Stimulated activated CD8-positive, alpha-beta memory T cell treated with anti-CD3 and anti-CD28 coated beads, Interleukin-15, amount 100 ng/mL, for 1 hour (primary cell): ENCODE measurements at places on chromosomes 11 and 22.

DNA sequence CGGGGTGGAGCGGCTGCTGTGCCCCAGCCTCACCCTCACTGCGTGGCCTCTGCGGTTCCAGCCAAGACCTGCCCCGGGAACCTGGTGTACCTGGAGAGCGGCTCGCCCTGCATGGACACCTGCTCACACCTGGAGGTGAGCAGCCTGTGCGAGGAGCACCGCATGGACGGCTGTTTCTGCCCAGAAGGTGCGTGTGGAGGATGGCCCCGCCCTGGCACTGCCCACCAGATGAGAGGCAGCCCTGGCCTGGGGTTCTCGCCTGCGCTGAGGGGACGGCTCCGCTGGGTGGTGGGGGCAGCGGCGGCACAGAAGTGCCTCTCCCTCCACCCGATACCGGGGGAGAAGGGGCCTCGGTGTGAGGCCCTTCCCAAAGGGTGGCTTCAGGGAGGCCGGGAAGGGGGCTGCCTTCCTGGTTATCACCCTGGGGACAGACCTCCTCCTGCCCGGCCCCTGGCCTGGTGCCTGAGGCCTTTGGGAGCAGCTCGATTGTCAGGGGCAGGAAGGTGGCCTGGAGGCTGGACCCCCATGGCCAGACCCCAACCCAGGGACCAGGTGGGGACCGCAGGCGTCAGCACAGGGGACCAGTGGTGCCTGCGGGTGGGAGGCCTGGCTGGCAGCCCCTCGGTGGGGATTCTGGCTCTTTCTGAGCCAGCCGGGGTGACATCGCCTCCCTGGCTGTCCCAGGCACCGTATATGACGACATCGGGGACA, 7.1 kb downstream of the MUC2 start:
- DNase-seq = no peak

- DNase-seq = peak; percentile 73
Measured at GRCh38 chr11:46346886-46347636, at the start of gene DGKZ. Gene DGKZ, plus strand, starts transcription at chr11:46347463. Its CDS starts 197 bp downstream, at chr11:46347660.

GRCh38 chr11:25776238-25776637, 555.7 kb upstream of the ANO3 start:
- no peak for DNase-seq

DNA sequence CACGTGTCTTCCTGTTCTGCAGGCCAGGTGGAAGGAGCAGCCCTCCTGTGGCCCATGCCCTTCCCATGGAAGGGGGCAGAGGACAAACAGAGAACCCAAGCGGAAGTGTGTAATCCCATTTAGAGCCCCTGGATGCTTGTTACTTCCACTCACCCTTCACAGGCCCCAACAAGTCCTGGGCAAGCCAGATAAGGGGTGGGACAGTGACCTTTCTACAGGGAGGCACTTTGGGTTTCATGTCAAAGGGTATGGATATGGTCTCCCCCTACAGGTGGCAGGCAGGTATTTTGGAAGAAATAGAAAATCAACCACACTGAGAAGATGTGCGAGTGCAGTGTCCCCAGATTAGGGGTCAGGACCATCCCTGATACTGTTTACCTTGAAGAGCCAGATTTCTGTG, 11.4 kb downstream of the MPEG1 start:
- DNase-seq = no peak

DNA sequence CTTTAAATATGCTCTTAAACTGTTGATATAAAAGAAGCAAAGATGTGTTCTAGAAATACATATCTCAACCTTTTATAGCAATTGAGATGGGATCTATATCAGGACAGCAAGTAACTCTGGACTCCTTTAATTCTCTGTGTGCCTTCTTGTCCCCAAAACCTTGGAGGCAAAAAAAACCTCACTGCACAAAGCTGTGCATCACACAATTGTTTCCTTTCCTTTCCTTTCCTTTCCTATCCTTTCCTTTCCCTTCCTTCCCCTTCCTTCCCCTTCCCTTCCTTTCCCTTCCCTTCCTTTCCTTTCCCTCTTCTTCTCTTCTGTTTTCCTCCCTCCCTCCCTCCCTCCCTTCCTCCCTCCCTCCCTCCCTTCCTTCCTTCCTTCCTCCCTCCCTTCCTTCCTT, 9.5 kb upstream of the TTC12 start:
- no peak for DNase-seq

- no peak for DNase-seq
Measured at GRCh38 chr11:64516226-64516625, 74.8 kb upstream of the SLC22A12 start.

DNA sequence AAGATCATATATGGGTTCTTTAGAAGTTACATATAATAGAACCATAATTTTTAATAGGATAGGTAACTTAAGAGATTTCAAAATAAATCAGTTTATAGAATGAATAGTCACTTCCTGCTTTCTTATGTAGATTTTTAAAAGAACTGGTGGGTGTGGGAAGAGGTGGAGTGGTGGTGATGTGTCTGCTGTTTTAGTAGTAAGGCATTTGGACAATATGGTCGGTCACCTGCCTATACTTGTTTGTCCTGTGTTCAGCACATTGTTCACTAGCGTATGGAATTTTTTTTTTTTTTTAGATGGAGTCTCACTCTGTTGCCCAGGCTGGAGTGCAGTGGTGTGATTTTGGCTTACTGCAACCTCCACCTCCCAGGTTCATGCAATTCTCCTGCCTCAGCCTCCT, 39.3 kb downstream of the CCDC81 start:
- no peak for DNase-seq

GRCh38 chr22:49783926-49784629, 43.6 kb downstream of the BRD1 start:
- no peak for DNase-seq

DNA sequence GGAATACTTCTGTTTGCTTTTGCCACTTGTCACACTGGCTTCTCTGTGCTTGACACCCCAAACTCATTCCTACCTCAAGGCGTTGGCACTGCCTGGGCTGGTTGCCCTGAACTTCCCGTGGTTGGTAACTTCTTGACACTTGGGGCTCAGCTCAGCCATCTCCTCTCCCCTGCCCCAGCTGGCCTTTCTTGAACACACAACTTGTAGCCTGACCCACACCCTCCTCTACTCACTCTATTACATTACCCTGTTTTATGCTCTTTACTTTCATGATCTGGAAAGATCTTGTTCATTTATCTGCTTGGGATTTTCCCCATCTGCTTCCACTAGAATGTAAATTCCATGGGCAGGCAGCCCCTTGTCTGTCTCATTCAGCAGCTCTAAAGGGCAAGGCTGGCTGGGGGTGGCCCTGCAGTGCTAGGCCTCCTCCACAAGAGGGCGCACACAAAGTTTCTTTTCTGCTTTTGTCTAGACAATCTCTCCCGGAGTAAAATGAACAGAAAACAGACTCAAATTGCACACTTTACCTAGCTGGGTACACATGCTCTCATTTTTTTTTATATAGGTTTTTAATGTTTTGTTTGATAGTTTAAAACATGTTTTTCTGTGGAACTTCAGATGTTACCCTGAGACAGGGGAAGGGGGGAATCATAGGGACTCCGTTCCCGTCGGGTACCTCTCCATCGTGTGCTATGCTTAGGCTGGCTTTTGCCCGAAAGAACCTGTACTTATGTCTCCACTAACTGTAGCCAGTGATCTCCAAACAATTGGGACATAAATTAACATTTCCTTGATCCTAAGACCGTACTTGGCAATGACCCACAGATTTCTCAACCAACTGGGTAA, 16.4 kb upstream of the MRGPRX2 start:
- peak; percentile 40 for DNase-seq
